ENCODE measurements at places on chromosomes 13 and 19. TPM values are rescaled to one million over a fixed set of nuclear protein-coding genes. Genes with fewer than 3 reads are reported as not detected.

Gene SLITRK5
- not detected for total RNA-seq

Gene ZNF761
- 5.0 TPM for total RNA-seq

Gene ZNF230
- total RNA-seq = 4.3 TPM

Gene CEACAM6
- total RNA-seq = not detected

Gene TRMT1
- total RNA-seq = 21.1 TPM

Gene ATP8A2
- 0.10 TPM for total RNA-seq

Gene ZNF420
- total RNA-seq = 7.8 TPM

Gene THSD1
- 5.4 TPM for total RNA-seq

Gene CYSLTR2
- 4.5 TPM for total RNA-seq

Gene ZNF850
- 6.2 TPM for total RNA-seq

- peaks cover 20% of the 10 kb centered on the region for H3K4me1 ChIP-seq
- H3K4me3 ChIP-seq = peak overlapping the region; percentile 94
- H3K27me3 ChIP-seq = no peaks in the 10 kb centered on the region
- peak overlapping the region; percentile 99 for H3K27ac ChIP-seq
- DNase-seq = peak; percentile 87
Observed at GRCh38 chr13:40664350-40665125, 1.9 kb downstream of the FOXO1 start.

- no peak for DNase-seq
- H3K36me3 ChIP-seq = no peaks in the 10 kb centered on the region
- no peak overlapping the region for H3K27ac ChIP-seq
- no peaks in the 10 kb centered on the region for H3K27me3 ChIP-seq
- H3K4me1 ChIP-seq = no peaks in the 10 kb centered on the region
- H3K4me3 ChIP-seq = no peak overlapping the region
Observed at GRCh38 chr13:75739244-75739868, 103.2 kb downstream of the LMO7 start.

GRCh38 chr13:80501556-80501955 is 160.6 kb upstream of the SPRY2 start:
- no peaks in the 10 kb centered on the region for H3K4me1 ChIP-seq
- H3K27me3 ChIP-seq = no peaks in the 10 kb centered on the region
- DNase-seq = no peak
- no peak overlapping the region for H3K4me3 ChIP-seq
- no peaks in the 10 kb centered on the region for H3K36me3 ChIP-seq
- H3K27ac ChIP-seq = no peak overlapping the region

- H3K27ac ChIP-seq = no peak overlapping the region
- H3K4me1 ChIP-seq = no peaks in the 10 kb centered on the region
- no peaks in the 10 kb centered on the region for H3K27me3 ChIP-seq
- no peak overlapping the region for H3K4me3 ChIP-seq
- no peak for DNase-seq
- H3K36me3 ChIP-seq = no peaks in the 10 kb centered on the region
Observed at GRCh38 chr19:50155520-50156109, 7.5 kb downstream of the IZUMO2 start.

GRCh38 chr19:4518345-4519171 is at the start of gene PLIN4:
PLIN4 (minus strand) TSS chr19:4518486; CDS start chr19:4518272, 214 bp downstream.
- peak within 1 kb of the TSS; percentile 97 for H3K27ac ChIP-seq
- peaks cover 21% of the 10 kb centered on the region for H3K4me1 ChIP-seq
- DNase-seq = peak; percentile 86
- H3K4me3 ChIP-seq = peak within 1 kb of the TSS; percentile 53
- no peaks in the 10 kb centered on the region for H3K27me3 ChIP-seq

GRCh38 chr19:52809801-52810200 is 11.6 kb downstream of the ZNF28 start:
- H3K4me1 ChIP-seq = no peaks in the 10 kb centered on the region
- H3K27me3 ChIP-seq = no peaks in the 10 kb centered on the region
- peaks cover 46% of the 10 kb centered on the region for H3K36me3 ChIP-seq
- no peak overlapping the region for H3K4me3 ChIP-seq
- H3K27ac ChIP-seq = no peak overlapping the region

DNA sequence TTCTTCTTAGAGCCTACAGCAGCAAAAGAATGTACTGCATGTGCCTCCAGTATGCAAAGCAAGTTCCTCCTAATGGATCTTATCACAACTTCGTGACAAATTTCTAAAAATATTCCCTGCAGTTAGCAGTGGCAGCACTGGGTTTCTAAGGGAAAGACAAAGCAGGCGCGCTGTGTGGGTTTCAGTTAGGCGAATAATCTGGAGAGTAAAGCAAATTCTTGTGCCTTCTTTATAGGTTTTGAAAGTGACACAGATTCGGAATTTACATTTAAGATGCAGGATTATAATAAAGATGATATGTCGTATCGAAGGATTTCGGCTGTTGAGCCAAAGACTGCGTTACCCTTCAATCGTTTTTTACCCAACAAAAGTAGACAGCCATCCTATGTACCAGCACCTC is 167.9 kb downstream of the LMO7 start:
- no peaks in the 10 kb centered on the region for H3K27me3 ChIP-seq
- H3K36me3 ChIP-seq = peaks cover 15% of the 10 kb centered on the region
- H3K4me1 ChIP-seq = no peaks in the 10 kb centered on the region
- H3K27ac ChIP-seq = peak overlapping the region; percentile 82
- H3K4me3 ChIP-seq = peak overlapping the region; percentile 59

DNA sequence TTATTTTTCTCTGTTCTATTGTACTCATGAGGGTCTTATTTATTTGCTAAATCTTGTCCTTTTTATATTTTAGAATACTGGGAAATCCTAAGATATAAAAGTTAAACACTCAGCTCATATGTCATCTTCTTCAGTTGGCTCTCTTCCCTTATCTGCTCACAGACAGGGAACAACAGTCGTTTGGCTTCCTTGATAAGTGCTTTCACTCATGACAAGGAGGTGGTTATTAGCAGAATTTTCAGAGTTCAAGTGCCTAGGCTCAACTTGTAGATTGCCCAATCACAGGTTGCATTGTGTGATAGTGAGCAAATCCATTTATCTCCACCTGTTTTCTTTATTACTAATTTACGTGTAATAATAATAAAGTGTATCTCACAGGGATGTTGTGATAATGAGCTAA is 620.3 kb upstream of the PCDH20 start:
- no peaks in the 10 kb centered on the region for H3K27me3 ChIP-seq
- no peak for DNase-seq
- H3K36me3 ChIP-seq = no peaks in the 10 kb centered on the region
- H3K4me1 ChIP-seq = no peaks in the 10 kb centered on the region
- H3K4me3 ChIP-seq = no peak overlapping the region

DNA sequence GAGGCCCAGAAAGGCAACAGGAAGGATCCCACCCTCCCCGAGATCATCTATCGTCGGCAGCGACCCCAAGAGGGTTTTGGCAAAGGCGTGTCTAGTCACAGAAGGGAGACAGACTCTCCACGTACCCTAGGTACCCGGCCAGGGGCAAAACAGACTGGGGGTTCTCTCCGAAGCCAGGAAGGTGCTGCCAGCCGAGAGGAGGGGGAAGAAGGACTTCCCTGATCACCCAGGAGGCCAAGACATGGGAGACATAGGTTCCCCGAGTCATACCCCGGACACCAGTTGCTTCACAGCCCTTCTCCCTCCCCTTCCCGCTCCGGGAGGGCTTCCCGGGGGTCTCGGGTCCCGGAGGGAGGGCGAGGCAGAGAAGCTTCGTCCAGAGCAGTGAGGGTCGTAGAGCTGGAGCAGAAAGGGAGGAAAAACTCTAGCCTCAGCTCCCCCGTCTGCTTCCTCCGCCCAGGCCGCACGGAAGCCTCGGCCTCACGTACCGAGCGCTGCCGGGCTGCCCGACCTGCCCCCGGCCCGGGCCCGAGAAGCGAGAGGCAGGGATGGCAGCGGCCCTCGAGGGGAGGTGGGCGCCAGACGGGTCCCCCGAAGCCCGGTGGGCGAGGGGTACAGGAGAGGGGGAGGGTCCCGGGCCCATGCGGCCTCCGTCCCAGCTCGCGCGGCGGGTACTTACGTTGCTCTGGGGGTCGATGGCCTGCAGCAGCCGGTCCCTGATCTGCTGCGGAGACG is 644 bp downstream of the MED26 start:
- peaks cover 33% of the 10 kb centered on the region for H3K36me3 ChIP-seq
- peak overlapping the region; percentile 87 for H3K4me3 ChIP-seq
- DNase-seq = peak; percentile 44
- H3K27ac ChIP-seq = peak overlapping the region; percentile 99

GRCh38 chr13:30629527-30629926 is 11.8 kb downstream of the USPL1 start:
- H3K27me3 ChIP-seq = no peaks in the 10 kb centered on the region
- no peak overlapping the region for H3K4me3 ChIP-seq
- no peaks in the 10 kb centered on the region for H3K36me3 ChIP-seq
- no peak for DNase-seq

- no peak overlapping the region for H3K4me3 ChIP-seq
- DNase-seq = no peak
Observed at GRCh38 chr13:25739376-25739775, 312.4 kb downstream of the SHISA2 start.

- no peaks in the 10 kb centered on the region for H3K27me3 ChIP-seq
- peaks cover 51% of the 10 kb centered on the region for H3K36me3 ChIP-seq
- DNase-seq = no peak
- peaks cover 7% of the 10 kb centered on the region for H3K4me1 ChIP-seq
- H3K4me3 ChIP-seq = no peak overlapping the region
Observed at GRCh38 chr13:19772306-19772705, 10.4 kb downstream of the PSPC1 start.

GRCh38 chr13:70473907-70474306 is 365.7 kb upstream of the KLHL1 start:
- no peaks in the 10 kb centered on the region for H3K27me3 ChIP-seq
- no peaks in the 10 kb centered on the region for H3K4me1 ChIP-seq
- DNase-seq = no peak
- no peak overlapping the region for H3K4me3 ChIP-seq
- H3K27ac ChIP-seq = no peak overlapping the region

Measured in heart left ventricle (tissue), 16 donors.